Glutamatergic neuron (in vitro differentiated cells): ENCODE measurements at places on chromosomes 3 and 15.

GRCh38 chr3:72492240-72492639, 356.0 kb downstream of the SHQ1 start:
- DNase-seq: no peak

DNA sequence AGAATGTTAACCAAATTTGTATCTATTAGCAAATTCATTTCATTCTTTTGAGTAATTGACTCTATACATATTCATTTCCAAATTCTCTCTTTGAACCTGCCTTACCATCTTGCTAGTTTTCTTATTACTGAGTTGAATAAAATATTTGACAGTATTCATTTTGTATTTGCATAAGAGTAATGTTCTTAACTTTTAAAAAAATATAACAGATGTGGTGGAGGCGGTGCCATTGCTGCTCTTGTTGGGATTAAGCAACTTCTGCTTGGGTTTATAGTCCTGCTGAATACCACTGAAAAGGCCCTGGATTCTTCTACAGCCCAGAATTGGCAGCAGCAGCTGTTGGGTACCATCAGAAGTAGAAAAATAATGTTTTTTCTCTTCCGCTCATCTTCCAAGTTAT, 148.9 kb upstream of the PEX5L start:
- DNase-seq: no peak

GRCh38 chr3:150446470-150446977, 38.4 kb downstream of the TSC22D2 start:
- DNase-seq: no peak

DNA sequence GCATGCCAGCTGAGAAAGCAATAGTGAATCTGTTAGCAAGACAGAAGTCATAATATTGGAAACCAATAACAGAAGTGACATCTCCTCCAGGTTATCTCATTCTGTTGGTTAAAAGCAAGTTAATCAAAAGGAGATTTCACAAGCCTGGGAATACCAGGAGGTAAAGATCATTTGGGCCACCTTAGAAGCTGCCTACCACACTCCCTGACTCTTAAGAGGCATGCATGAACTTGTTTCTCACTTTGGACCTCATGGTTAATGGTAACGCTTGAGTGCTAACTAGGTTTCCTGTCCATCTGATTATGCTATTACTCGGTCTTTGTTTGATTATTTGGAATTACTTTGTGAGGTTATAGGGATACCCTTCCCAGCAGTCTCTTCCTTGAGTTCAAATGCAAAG, 650.8 kb upstream of the SGO1 start:
- DNase-seq: no peak

- DNase-seq: peak; percentile 91
Measured at GRCh38 chr3:197599089-197599765, 43.5 kb upstream of the BDH1 start.

- peak; percentile 12 for DNase-seq
Measured at GRCh38 chr3:126537116-126537729, 13.3 kb downstream of the CHST13 start.

- no peak for DNase-seq
Measured at GRCh38 chr3:43221076-43221475, 65.3 kb upstream of the SNRK start.

- DNase-seq: no peak
Measured at GRCh38 chr3:178507507-178508442, 28.5 kb upstream of the KCNMB2 start.

- DNase-seq: no peak
Measured at GRCh38 chr3:73121669-73122331, 60.3 kb downstream of the EBLN2 start.

DNA sequence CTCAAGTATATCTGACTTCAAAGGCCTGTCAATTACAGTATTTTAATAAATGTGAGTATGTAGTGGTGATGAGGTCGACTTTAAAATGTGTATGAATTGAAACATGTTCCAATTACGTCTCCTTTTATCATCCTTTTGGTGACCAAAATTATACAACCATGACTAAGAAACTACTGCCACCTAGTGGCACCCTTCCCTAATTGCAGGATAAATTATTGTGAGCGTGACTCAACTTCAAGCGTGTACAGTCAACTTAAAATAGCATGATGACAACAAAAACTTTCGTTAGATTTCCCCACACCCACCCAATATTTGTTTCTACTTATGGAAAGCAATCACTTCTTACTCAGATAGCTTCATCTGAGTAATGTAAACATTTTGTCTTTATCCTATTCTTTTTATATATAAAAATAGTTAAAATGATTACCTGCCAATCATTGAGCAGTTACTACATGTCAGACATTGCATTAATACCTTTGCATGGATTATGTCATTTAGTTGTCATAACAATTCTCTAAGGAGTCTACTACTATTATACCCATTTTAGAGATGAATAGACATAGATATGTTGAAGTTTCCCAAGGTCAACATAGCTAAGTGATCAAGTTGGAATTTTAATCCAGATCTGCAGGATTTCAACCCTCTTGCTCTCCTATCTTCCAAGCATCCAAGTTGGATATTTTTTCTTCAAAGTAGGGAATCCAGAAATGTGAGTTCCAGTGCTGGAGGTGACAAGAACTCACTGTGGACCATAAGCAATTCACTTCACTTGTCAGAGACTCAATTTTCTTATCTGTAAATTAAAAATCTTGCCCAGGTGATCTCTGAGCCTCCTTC, 106.0 kb downstream of the MEX3B start:
- DNase-seq: no peak

DNA sequence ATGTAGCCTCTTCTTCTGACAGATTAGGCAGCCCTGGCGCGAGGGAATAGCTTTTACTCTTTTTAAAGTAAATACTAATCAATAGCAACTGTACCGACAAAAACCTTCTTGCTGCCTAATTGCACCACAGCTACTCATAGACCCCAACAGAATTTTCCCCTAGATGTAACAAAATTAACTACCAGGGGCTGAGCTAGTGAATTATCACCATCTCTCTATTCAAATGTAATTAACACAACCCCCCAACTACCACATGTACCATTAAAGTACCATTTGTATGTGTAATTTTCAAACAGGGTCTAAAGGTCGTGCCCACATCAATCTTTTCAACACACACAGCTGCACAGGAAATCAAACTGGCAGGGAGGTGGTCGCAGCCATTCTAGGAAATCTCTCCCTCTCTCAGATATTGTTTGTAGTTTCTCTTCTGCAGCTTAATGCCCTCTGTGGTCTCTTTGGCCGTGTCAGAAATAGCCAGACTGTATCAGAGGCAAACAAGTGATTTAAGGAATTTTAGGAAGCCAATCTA, 322.9 kb downstream of the RORA start:
- no peak for DNase-seq

GRCh38 chr3:113783463-113783862, 36.6 kb downstream of the ATP6V1A start:
- no peak for DNase-seq

DNA sequence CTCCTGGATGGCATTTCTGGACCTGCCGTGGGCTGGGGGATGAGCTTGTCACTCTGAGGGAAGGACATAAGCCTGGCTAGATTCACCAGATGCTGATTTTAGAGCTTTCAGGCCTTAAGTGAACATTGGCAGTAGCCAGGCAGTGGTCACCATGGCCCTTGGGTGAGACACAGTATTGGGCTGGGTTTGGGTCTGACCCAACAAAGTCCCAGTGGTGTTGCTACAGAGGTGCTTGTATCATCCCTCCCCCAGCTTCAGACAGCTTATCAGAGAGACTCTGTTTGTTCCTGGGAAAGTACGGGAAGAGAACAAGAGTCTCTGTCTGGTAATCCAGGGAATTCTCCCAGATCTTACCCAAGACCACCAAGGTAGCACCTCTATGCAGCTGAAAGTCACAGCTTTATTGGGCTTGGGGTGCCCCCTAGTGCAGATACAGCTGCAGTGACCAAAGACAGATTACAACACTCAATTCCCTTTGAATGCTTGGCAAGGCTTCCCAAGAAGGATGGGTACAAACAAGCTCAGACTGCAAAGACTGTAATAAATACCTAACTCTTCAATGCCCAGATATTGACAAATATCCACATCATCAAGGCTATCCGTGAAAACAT, 9.8 kb upstream of the RUVBL1 start:
- DNase-seq: peak; percentile 32

GRCh38 chr15:66833371-66833770, 131.3 kb downstream of the SMAD6 start:
- DNase-seq: no peak

- no peak for DNase-seq
Measured at GRCh38 chr3:10876661-10877060, 60.6 kb downstream of the SLC6A11 start.

DNA sequence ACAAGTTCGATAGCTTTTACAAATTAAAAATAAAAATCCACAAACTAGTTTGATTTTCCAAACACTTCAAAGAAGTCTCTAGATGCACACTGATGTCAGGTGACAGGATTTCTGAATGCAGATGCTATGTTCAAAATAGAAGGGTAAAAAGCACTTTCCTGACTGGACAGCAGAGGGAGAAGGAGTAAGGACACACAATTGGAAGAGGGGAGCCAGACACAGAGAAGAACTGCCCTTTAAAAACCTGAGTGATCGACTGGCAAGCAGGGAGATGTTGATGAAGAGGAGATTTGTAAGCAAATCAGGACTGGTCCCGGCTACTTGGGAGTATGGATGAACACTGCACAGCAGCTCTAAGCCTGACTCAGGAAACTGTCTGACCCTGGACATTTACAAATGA, 612.8 kb downstream of the MAGI1 start:
- no peak for DNase-seq

DNA sequence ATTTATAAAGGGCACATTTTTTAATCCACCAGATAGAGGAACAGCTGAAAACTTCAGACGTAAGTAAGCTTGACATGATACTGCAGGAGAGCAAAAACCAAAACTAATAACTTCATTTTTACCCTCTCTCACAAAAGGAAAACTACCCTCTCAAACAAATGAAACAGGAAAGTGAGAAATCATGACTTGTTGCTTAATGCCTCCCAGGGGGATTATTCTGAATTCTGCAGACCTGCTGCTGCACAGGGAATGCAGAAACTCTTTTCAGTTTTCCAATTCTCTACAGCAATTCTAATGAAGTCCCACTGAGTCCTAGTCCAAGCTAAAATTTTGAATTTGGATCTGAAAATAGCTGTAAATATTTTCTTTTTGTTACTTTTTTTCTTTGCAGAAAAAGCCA, 637.1 kb upstream of the CCDC54 start:
- no peak for DNase-seq

DNA sequence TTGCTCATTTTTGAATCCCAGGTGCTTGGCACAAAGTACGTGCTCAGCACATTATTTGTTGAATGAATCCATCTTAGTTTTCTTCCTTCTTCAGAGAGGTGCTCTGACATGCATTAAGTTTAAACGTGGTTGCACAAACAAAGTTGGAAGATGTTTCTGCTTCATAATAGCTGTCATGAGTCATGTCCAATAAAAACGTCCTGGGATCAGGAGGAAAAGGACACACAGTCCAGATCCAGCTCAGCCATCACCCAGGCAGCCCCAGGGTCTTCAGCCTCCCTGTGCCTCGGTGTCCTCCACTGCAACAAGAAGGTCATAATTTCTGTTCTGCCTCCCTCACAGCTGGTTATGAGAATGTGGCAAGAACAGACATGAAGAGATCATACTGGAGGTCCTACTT, 55.4 kb downstream of the CCNL1 start:
- DNase-seq: no peak

DNA sequence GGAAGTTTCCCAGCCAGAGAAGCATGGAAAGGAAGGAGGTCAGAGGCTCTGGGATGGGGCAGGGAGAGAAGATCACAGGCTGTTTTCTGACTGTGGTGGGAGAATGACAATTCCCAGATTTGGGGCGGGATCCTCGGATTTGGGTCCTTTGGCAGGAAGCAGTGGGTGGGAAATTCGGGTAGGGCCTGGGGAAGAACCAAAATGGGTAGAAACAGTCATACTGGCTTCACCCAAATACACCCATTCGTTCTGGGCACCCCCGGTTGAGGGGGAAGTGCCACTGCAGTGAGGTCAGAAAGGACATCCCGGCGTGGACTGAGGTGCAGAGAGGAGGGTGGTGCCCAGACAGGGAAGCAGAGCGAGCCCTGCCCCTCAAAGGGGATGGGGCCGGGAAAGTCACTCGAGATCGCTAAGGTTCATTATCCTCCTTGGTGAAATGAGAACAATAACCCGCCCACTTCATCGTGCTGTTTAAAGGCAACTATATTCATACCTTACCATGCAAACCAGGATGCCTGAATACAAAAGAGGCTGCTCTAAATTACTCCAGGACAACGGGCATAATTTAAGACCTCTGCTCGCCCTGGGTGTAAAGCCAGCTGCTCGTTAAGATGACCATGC, 28.8 kb downstream of the TNK2 start:
- DNase-seq: no peak

GRCh38 chr15:53202876-53203275, 412.7 kb upstream of the ONECUT1 start:
- no peak for DNase-seq

DNA sequence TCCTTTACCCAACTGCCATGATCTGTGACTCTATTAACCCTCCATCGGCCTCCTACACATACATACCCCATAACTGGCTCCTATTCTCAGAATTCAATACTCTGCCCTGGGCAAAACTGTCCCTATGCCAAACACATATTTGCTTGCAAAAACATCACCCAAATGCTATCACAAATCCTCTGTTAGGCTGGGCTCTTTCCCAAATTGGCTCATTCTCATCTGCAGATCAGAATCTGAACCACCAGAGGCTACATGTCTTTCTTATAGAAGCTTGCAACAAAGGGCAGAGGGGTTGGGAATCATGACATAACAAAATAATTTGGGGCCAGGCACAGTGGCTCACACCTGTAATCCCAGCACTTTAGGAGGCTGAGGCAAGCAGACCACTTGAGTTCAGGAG, 45.4 kb upstream of the GOLM2 start:
- DNase-seq: no peak

DNA sequence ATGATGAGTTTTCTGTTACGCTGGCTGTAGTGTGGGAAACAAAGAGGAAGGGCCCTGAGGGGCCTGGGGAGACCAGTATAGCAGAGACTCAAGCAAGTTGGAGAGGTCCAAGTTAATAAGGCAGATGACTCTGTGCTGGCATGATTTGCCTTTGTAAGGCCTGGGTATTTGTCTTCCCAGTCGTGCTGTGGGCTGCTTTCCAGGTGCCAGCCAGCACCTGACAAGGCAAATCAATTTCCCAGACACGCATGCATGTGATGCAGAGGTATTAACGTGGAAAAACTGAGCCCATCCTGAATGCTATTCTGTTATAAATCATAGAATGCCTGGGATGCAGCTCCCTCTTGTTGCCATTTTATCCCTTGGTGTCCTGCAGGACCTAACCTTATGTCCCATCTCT, 175.6 kb downstream of the MFSD1 start:
- DNase-seq: no peak

DNA sequence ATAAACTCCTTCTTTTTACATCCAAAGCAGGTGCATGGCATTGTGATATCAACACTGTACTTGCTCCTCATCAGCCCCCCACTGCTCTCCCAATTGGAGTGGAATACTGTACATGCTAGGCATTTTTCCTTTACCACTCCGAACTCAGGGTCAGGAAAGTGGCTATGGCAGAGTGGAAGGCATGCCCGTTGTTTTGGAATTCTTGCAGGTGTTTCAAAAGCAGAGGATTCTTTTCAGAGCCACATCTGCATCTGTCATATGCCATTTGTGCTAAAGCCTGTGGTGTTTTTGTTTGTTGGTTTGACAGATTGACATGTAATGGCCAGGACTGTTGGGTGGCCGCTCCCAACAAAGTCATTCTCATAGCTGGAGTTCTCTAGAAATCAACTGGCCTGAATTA, 41.7 kb downstream of the SOX2 start:
- no peak for DNase-seq
